Dermis microvascular lymphatic vessel endothelial cell (primary cell): ENCODE measurements at places on chromosomes 3 and 15. TPM values are rescaled to one million over a fixed set of nuclear protein-coding genes. Genes with fewer than 3 reads are reported as not detected.

The ILDR1 gene
- total RNA-seq = not detected in 2 replicates

The TWF2 gene
- total RNA-seq = 128 and 132 TPM in 2 replicates

The IGF2BP2 gene
- 26.8 and 33.6 TPM in 2 replicates for total RNA-seq

The RHCG gene
- total RNA-seq = not detected in 2 replicates

The RHOV gene
- total RNA-seq = under 0.01 TPM in 1 of 2 replicates, not detected in the other

The CTXN2 gene
- not detected in 2 replicates for total RNA-seq

The LRRK1 gene
- 5.9 and 6.6 TPM in 2 replicates for total RNA-seq

The COPG1 gene
- total RNA-seq = 171 and 212 TPM in 2 replicates

DNA sequence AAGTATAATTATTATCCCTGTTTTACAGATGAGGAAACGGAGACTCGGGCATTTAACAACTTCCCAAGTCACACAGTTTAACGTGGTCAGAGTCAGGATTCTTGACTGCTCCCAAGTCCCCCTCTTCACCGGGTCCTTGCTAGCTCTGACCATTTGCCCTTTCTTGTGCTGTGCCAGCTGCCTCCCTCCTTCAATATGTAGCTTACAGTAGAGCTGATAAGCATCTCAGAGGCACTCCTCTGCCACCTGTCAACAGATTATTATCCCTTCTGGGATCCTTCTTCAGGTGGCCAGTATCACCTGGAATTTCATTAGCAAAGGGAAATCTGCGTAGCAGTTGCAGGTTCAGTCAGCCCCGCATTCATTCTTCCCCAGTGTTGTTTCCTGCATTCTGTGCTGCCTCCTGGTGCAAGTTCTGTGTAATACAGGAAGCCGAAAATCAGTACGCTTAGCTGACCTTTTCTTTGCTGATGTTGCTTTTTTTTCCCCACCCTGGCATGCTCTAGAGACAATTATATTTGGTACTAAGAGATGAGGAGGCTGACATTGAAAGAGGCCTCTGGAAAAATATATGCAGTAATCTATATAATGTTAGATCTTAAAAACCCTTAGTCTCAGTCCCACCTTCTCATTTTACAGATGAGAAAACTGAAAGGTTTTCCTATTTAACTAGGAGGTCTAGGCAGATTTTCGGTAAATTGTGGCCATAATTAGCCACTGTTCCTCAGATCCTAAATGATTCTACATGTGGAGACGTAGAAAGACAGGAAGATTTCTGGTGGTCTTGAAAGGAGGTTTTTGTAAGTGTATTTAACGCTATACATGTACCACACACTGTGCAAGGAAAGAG lies 24.8 kb downstream of the TMOD2 start:
- DNase-seq = peak; percentile 71

- no peak for DNase-seq
Observed at GRCh38 chr15:60721707-60722106, 242.8 kb upstream of the ICE2 start.

DNA sequence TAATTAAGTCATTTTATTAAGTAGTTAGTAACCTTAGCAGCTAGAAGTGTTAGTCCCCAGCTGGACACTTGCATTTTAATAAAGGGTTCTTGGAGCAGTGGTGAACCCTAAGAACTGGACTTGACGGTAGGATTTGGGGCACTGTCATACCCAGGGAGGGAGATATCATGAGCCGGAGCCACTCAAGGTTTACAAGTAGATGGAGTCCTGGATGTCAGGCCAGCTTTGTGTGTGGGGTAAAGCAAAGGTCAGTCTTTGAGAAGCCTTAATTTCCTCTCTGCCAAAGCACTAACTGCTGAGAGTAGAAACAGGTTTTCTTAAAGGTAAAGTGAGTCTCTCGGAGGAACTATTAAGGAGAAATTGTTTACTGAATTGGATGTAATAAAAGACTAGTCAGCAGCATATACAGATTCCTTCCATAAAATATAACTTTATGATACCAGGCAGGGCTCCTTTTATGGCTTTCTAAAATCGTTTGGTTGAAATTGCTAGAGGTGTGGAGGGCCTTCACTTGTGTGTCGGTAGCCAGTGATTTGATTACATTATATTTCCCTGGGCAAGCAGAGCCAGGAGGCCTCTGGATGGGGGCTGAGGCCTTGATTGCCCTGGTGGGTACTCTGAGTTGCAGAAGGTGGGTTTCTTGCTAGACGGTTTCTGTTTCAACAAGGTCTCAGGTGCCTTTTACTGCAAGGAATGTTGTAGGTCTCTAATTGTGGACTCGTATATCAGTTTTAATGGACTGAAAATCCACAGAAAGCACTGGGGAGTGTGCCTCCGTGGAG lies 23.1 kb downstream of the SQOR start:
- no peak for DNase-seq

DNA sequence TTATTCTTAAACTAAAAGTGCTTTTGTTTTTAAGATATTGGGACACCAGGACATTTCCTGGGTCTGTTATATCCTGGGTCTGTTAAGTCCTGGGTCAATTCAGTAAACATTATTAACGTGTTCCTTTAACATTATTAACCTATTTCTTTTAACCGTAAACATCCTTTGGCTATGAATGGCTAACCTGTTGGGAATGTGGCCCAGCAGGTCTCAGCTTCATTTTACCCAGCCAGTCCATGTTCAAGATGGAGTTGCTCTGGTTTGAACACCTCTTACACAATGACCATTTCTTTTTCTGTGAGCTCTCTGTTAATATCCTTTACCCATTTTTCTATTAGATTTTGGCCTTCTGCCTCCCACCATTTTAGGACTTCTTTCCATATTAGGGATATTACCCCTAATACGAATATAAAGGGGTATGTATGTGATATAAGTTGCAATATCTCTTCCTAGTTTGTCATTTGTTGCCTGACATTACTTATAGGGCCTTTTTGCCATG lies 88.9 kb upstream of the NEDD4 start:
- DNase-seq = no peak

DNA sequence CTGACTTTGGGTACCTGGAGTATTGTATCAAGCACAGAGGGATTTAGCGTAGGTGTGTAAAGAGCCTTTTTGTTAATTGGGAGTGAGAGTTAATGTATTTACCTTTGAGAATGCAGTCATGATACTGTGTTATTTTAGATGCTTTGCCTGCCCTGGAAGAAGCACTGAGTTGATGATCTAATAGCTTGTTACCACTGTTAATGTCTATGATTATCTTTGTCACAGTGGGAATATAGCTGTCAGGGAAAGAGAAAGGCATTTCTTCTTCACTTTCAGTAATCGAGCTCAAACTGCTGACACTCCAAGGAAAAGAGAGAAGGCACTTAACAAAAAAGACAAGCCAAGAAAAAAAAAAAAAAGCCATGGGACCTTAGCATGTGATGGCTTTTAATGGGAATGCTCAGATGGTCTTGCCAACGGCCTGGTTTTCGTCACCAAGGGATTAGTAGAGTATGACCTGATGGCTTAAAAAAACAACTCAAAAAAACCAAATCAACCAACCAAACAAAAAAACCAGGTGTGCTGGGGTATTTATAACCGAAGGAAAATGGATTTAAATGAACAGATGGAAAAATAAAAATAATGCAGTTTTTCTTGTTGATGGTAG lies 387.4 kb downstream of the PTPRG start:
- DNase-seq = no peak

- DNase-seq = no peak
Observed at GRCh38 chr3:123015596-123015995, 12.0 kb downstream of the SEMA5B start.

DNA sequence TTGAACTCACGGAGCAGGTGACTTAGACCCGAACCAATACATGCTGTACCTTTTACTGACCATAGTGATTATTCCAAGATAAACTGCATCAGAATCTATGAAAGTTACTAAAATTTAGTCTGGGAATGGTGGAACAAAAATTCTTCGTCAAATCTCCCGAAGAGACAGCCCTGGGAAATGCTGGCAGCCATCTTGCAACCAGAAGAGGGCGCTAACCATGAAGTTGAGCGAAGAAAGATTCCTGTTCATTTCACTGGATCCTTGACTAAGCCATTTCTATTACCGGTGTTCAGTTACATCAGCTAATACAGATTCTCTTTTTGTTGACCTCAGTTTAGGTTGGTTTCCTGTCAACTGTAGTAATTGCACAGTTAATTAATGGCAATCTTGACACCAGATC lies 199.6 kb downstream of the SLC9A9 start:
- DNase-seq = no peak

- no peak for DNase-seq
Observed at GRCh38 chr15:81174125-81174791, 22.4 kb upstream of the IL16 start.

DNA sequence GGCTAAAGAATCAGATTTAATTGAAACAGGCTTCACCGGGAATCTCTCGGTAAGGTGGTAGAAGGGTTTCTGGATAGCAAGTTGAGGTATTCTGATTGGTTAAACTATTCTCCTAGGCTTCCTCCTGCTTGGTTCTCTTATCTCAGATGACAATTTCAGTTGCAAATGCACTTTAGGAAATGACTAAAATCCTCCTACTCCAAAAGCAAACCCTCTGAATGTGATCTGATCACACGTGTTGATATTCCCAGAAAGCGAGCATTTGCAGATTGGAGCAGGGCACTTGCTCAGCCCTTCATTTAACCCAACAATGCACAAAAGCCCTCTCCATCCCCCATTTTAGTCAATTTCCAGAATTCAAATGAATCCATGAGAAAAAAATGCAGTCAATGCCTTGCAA lies 55.6 kb upstream of the ICE2 start:
- DNase-seq = no peak

DNA sequence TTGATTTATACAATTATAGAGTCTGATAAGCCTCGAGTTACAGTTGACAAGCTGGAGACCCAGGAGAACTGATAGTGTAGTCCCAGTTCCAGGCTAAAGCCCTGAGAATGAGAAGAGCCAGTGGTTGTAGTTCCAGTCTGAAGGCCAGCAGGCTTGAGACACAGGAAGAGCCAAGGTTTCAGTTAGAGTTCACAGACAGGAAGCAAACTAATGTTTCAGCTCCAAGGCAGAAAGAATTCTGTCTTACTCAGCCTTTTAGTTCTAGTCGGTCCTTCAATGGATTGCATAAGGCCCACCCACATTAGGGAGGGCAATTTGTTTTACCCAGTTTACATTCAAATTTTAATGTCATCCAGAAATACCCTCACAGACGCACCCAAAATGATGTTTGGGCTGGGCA lies 102.7 kb downstream of the CDIN1 start:
- no peak for DNase-seq

DNA sequence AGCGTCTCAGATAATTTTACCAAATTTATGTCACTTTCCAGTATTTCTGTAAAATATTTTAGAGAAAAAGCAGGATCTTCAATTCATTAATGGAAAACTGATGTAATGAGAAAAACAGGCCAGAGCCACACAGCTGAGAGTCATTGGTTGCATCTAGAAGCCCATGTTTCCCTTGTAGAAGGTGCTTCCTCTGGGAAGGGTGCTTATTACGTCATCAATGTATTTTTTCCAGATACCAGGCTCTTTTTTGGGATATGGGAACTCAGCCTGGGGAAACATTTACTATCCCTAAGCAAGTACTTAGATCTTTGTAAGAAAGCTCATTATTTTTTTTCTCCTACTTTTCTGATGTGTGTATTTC lies 89.1 kb upstream of the PHLDB2 start:
- DNase-seq = no peak

- no peak for DNase-seq
Observed at GRCh38 chr3:192284443-192285072, 442.8 kb downstream of the FGF12 start.

DNA sequence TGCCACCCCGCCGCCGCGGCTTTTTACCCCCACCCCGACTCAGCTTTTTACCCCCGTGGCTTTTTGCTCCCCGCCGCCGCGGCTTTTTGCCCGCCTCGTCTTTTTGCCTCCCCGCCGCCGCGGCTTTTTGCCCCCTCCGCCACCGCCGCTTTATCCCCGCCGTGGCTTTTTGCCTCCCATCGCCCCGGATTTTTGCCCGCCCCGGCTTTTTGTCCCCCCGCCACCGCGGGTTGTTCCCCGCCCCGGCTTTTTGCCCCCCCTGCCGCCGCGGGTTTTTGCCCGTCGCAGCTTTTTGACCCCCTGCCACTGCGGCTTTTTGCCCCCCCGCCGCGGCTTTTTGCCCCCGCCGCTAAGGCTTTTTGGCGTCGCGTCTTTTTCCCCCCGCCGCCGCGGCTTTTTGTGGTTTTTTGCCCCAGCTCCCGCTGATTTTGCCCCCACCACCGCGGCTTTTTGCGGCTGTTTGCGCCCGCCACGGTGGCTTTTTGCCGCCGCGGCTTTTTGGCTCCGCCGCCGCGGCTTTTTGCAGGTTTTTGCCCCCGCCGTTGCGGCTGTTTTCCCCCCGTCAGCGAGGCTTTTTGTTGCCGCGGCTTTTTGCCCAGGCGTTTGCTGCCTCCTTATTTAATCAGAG lies 597.2 kb downstream of the GOLGA6L6 start:
- no peak for DNase-seq

- no peak for DNase-seq
Observed at GRCh38 chr15:63972801-63973200, 73.5 kb downstream of the DAPK2 start.

GRCh38 chr3:167723872-167724271 lies 10.8 kb downstream of the PDCD10 start:
- no peak for DNase-seq

DNA sequence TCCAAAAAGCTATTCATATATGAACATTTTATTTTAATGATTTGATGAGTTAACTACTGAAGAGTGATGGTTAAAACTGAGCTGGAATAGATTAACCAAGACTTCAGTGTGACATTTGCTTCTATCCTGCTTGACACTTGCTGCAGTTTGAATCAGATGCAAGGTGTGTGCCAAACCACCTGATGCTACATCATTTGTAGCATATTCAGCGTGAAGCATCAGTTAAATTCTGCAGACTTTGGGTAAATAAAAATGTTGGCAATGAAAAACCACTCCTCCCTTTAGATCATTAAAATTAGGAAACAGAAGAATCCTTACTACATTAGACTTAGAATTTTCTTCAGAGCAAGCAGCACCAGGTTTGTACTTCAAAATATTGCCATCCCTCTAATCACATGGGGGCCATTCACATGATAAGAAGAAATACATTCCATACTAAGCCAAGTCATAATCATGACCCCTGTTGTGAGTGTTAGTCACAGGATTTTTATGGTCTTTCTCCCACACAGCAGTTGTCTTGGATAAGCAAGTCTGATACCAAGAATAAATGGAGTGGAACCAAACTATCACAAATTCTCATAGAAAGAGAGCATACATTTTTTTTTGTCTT lies 160.7 kb upstream of the TNIK start:
- DNase-seq = no peak

DNA sequence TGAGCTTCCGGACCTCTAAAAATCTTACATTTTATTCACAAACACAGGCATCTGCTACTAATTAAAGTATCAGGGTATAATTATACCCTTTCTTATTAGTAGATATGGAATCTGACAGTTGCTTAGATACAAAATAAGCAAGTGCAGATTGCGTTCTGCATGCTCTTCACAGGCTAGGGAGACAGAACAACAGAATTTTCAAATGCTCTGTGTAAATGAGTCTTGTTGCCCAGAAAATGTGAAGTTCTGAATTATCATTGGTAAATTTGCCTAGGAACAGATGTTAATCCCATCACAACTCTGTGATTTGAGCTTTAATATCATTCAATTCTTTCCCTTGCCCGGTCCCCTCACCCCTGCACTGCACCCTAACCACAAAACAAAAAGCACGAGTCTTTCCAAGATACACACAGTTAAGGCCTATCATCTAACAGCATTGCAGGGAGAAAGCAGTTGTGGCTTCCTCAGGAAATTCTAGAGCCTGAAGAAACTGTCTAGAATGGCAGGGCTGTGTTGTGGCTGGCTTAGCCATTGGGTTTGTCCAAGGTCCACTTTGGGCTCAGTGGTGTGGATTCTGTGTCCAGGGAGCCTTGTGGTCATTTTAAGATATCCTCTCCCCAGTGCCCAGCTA lies 119.8 kb downstream of the PDCD6IP start:
- no peak for DNase-seq
